ENCODE measurements at places on chromosomes 2 and 18. TPM values are rescaled to one million over a fixed set of nuclear protein-coding genes. Genes with fewer than 3 reads are reported as not detected.

Gene SF3B6
- 104 TPM for total RNA-seq

GRCh38 chr2:26941486-26941885, 29.0 kb upstream of the MAPRE3 start:
- no peak for DNase-seq

- no peak for DNase-seq
Measured at GRCh38 chr2:57701391-57701791, 345.2 kb upstream of the VRK2 start.

DNA sequence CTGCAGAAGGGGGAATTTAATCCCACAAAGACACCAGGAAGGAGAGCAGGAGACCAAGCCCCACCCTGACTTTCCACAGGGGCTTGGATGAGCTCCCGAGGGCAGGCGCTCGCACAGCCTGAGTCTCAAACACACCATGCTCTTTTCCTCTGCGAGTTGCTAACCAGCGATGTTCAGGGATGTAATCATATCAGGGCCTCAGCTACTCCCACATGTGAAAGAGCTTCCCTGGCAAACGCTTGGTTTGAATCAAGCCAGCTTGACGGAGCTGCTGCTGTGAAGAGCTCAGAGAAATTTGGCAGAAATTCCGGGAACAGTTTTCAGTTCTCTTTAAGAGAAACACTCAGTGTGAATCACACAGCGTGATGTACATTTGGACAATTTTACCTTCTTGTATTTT, 385.8 kb downstream of the GALR1 start:
- peak; percentile 38 for DNase-seq

DNA sequence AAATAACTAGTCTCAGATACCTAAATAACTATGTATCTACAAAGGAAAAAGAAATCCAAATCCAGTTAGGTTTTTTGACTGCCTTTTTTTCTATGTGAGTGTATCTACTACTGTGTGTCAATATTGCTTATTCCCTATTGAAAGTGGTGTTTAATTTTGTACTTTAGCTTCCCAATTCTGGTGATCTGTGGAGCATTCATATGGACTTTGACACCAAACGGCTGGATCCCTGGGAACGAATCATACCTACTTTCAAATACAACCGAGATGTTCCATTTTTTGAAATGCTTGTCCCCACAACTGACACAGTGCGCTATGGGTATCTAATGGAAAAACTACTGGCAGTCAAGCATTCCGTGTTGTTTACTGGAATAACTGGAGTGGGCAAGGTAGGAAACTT, 152.8 kb downstream of the DNAH6 start:
- no peak for DNase-seq

GRCh38 chr2:186575302-186575701, 14.6 kb upstream of the ITGAV start:
- DNase-seq, result no peak

DNA sequence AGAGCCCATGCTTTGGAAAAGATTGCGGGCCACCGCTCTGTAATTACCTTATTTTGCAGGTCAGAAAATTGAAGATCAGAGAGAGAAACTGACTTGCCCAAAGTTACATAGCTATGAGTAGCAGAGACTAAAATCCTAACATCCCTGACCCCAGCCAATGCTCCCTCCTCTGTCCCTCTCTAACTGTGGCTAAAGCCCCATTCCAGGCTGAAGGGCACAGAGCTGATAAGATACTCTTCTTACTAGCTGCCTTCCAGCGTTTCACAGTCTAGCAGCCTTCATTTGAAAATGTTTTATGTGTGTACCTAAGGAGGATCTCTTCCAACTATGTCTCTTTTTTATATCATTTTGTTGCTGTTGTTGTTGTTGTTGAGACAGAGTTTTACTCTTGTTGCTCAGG, 81.4 kb upstream of the LRATD1 start:
- no peak for DNase-seq

Gene PLGLB2
- 4.6 TPM for total RNA-seq

- no peak for DNase-seq
Measured at GRCh38 chr2:25842155-25842554, 36.1 kb downstream of the ASXL2 start.

Gene MDH1
- 366 TPM for total RNA-seq

DNA sequence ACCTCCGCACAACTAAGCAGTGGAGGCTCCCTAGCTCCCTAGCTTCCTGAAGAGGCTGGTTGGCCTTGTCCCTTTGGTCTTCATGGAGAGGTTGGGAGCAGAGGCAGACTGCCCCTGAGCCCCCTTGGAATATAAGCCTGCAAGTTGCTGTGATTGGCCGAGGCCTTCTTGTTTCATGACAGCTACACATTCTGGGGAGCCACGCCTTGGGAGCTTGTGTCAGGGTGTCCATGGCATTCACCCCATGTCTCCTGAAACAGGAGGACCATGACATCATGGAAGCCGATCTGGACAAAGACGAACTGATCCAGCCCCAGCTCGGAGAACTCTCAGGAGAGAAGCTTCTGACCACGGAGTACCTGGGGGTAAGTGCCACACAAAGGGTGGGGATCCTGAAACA, 64.0 kb upstream of the B3GNT7 start:
- DNase-seq, result no peak

GRCh38 chr2:173797586-173798263, 167.4 kb downstream of the SP3 start:
- DNase-seq, result no peak

DNA sequence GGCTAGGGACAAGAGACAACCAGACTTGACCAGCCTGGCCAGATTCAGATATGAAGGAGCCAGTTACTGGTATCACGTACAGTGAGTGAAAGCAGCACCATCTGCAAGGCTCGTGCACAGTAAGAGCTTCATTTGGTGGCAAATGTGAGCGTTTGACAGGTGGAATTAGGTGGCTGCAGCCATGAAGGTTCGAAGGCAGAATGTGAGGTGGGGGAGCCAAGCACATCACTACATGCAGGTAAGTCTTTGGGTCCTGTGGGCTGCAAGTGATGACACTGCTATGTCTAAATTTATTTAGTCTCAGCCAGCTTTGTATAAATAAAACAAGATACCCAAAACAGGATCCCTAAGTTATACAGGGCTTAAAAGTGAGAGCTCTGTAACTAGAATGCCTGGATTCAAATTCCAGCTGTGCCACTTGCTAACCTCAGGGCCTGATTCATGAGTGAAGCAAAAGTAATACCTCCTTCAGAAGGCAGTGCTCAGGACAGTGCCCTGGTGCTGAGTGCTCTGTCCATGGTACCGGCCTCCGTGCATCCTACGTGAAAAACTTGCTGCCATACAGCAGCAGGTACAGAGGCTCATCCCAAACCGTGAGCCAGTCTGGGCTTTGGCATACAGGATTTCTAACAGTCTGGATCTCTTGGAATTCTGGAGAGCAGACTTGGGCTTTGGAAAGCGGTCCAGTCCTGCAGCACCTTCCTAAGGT, 18.6 kb downstream of the DDX18 start:
- no peak for DNase-seq

DNA sequence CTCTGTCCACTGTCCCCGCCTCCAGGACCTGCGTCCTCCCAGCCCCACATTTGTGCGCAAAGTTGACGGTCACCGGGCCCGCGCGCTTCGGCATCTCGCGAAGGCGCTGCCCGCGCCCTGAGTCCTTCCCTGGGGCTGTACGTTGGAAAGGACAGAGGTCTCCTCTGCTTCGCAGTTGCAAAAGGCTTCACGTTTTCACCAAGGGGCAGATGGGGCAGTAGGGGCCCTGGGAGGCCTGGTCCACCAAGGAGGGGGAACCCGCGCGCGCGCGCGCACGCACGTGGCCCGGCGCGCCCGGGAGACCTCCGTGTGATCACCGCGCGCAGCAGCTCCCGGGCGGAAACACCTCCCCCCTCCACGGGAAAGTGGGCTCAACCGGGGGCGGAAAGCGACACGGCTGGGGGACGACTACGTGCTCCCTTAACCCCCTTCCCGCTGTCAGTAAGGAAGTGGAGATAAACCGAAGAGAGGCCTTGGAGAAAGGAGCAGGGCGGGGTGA, 21.9 kb downstream of the TEX44 start:
- no peak for DNase-seq

Gene RAB27B
- 71.8 TPM for total RNA-seq

DNA sequence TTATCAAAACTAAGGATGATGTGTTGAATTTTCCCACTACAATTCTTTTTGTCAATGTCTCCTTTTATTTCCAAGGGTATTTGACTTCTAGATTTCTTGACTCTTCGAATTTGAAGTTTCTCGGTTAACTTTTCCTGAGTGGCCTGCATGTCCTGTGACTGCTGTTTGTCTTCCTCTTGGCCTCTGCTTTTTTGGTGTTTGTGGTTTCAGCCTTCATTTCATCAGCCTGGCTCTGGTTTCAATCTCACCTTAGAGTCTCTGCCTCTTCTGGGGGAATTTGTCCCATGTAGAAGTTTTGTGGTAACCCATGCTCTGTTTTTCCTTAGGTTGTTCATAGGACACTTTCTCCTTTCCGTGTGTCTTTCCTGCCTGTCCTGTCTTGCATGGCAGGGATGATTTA, 28.3 kb upstream of the SNED1 start:
- no peak for DNase-seq

DNA sequence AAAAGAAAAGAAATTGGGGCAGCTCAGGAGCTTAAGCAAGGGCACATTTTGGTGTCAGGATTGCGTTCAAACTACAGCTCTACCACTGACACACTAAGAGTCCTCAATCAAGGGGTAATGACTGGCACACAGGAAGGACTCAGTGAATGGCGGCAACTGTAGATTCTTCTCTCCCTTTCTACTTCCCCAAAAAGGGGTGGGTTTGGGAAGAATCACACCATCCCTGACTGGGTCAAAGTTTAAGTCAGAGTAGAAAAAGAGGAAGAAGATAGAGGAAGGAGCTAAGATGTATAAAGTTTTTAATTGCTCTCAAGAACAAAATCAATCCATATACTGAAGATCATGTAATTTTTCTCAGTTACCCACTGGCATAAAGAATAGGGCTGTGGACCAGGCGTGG, 2.6 kb downstream of the NLRC4 start:
- DNase-seq, result no peak

DNA sequence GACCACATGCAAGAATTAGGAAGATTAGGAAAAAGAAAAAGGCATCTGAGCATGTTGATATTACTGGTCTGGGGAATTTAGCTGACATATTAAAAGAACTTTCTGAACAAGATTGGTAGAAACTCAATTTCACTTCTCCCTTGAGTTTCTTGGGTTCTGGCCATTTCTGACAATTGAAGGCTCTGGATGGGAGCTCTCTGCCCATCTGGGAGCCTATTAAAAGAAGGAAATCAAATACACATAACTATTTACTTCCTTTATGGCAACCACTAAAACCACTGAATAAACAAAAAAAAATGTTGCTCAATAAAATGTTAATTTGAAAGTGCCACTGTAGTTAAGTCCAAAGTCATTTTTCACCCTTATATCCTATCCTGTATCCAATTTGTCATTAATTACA, 216.8 kb upstream of the HNMT start:
- no peak for DNase-seq

GRCh38 chr18:5582849-5583681, 39.3 kb upstream of the EPB41L3 start:
- no peak for DNase-seq

GRCh38 chr2:19866771-19867170, 35.0 kb downstream of the TTC32 start:
- no peak for DNase-seq

DNA sequence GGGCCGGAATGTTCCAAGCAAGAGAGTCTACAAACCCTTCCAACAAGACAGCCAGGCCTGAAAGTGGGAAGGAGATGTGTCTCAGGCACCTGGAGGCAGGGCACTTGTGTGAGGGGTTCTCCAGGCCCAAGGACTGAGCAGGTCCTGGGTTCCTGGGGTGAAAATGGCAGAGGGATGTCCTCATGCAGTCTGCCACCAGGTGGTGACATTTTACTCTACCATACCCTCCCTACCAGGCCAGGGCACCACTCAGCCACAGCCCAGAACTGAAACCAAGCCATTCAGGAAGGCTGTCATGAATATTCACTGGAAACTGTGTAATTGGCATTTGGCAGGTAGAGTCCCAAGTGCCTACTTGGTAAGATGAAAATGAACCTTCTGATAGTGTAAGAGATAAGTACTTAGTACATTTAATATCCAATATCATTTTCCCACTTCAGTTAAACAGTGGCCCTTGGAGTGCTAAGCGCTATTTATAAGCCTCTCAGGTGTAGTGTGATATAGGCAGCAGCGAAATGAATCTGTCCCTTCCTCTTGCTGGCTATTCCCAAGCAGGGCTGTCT, 185.1 kb downstream of the MYO5B start:
- DNase-seq, result no peak

DNA sequence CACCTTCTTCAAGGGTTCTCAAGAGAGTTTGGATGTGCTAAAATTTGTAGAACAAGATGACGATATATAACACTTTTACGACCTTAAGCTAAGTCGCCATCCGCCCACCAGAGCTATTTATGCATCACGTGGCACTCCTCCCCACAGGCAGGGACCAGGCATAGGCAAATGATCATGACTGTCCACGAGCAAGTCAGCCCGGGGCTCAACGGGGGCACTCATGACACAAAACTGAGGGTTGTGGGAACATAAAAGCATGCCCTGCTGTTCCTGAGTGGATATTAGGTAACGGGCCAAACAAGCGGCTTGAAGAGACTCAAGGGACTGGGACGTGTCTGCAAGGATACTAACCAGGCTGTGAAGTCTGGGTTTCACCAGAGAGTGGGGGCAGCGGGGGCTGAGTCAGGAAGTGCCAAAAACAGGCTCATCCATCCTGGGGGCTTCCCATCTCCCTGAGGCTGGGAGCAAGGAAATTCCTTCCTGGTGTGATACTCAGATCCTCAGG, 58.1 kb downstream of the FAM178B start:
- DNase-seq, result peak; percentile 50

Gene RFX8
- total RNA-seq, result 1.1 TPM

- peak; percentile 94 for DNase-seq
Measured at GRCh38 chr18:62651276-62652056, 63.9 kb upstream of the PHLPP1 start.

Measured in spinal cord (tissue), 10 donors.